Activated CD4-positive, alpha-beta T cell treated with anti-CD3 and anti-CD28 coated beads, Interleukin-2, amount 50 U/mL, for 4 hours (primary cell): ENCODE measurements at places on chromosomes 2 and 18.

GRCh38 chr2:75896779-75897366, 186.2 kb upstream of the GCFC2 start:
- DNase-seq, result no peak

GRCh38 chr2:104859291-104859765, 5.4 kb downstream of the POU3F3 start:
- no peak for DNase-seq

GRCh38 chr18:59093668-59094067, 46.0 kb upstream of the SEC11C start:
- no peak for DNase-seq

DNA sequence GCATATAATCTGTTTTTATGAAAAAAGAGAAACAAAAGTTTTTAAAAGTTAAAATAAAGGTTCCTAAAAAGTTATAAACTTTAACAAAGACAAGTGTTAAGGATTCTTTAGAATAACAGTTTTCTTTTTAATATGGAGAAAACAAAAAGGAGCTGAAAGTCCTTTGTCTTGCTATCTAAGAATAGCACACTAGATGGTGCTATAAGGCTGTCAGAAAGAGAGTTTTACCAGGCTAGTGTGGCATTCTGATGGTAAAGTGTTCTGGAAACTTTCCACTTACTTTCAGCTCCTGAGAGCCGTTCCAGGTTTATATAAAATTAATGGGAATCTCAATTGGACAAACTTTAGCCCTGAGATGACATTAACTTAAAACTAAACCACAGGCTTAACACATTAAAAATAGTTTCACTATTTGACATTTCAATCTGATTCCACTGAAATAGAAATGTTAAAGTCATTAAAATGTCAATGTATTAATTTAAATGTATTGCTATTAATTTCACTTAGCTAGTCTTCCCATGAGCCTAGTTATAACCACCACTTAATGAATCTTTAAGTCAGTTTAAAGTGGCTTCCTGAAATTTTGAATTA, 3.7 kb downstream of the FBXO48 start:
- DNase-seq, result no peak

DNA sequence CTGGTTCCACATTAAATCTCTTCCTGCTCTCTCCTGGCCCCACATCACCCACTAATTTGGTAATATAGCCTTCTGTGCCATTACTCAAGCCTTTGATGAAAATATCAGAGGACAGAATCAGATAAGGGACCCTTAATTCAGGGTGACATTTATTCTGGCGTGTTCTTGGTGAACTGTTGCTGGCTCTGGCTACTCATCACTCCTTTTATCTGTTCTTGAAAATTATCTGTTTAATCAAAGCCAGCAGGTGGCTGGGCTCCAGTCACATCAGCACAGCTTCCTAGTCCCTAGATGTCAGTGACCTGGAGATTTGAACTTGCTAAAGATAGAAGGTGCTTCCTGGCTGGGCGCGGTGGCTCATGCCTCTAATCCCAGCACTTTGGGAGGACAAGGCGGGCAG, 26.9 kb upstream of the SLC35F6 start:
- no peak for DNase-seq

GRCh38 chr2:231685349-231686191, 22.8 kb upstream of the PTMA start:
- DNase-seq, result no peak

DNA sequence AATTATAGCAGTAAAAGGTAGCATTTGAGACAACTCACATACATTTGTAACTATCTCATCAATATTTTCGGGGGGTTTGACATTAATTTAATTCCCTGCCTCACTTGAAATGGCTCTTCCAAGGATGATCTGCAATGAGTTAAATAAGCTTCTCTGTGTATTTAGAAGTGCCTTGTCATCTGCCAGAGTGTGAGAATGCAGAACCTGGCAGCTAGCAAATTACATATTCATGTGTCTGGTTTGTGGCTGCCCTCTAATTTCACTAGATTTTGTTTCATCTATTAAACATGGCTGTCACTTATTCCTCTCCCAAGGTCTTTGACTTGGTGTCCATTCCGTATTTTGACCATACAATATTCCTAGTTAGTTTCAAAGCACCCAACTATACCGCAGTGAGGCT, 158.3 kb upstream of the CAVIN2 start:
- DNase-seq, result no peak

GRCh38 chr18:43060020-43060419, 55.5 kb downstream of the RIT2 start:
- DNase-seq, result no peak

DNA sequence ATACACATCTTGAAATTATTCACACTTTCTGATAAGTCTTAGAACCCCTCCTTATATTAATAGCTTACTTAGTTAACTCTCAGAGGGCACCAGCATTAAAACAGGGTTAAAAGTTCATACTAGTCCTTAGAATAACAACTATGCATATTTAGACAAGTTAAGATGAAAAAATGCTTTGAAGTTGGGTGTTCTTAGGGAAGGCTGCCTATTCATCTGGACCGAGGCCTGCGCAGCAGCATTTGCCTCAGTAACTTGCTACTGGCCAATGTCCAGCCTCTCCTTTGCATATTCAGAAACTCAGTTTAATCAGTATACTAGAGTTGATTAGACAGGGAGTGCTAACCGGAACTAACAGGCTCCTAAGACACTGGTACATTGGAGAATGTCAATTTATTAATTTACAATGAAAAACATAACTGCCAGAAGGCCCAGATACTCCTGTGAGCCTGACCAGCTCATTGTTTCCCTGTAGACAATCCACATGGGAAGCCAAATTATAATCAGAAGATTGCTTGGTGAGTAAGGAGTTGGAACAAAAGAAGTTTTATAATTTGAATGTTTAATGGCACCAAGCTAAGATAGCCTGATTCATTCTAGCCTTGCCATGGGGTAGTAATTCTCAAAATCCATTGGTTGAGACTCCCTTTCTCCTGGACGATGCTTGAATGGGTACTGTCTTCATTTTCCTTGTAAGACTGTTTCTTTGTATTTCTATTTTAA, 48.9 kb downstream of the DYNC1I2 start:
- no peak for DNase-seq

GRCh38 chr18:33851546-33852078, 273.6 kb downstream of the ASXL3 start:
- no peak for DNase-seq

DNA sequence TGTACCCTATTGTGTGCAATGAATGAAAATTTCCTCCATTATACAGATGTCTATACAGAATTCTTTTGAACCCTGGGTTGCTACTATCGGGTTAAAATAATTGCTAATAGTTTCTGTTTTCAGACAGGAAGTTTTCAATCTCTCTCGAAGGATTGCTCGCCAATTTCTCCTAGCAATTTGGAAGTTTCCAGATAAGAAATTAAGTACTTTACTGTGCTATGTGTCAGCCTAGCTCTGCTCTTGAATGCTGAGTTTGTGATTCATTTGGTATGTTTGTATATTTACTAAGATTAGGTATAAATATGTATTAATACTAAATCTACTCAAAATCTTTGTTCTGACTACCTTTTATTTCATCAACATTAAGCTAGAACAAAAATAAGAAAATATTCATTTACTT, 74.6 kb upstream of the ARL5A start:
- DNase-seq, result no peak

DNA sequence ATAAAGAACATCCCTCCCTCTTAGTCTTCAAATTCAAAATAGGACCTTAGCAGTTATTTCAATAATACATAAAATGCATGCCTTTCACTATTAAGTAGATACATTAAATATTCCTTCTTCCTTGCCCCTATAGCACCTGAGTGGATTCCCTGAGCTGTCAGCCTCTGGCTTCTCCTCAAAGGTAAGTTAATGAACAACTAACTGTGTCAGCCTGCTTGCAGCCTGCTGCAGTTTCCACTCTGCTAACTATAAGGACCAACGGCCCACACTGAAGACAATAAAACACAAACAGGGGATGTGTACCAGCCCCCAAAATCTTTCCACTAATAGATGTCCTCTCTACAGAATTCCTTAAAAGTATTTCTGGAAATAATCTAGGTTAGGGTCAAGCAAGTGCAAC, 5.0 kb downstream of the KCTD1 start:
- DNase-seq, result no peak

GRCh38 chr18:789397-789796, 22.6 kb downstream of the YES1 start:
- no peak for DNase-seq

- no peak for DNase-seq
Observed at GRCh38 chr2:79971807-79972206, 332.7 kb downstream of the LRRTM1 start.

- no peak for DNase-seq
Observed at GRCh38 chr2:69718338-69718965, 23.5 kb upstream of the ANXA4 start.

DNA sequence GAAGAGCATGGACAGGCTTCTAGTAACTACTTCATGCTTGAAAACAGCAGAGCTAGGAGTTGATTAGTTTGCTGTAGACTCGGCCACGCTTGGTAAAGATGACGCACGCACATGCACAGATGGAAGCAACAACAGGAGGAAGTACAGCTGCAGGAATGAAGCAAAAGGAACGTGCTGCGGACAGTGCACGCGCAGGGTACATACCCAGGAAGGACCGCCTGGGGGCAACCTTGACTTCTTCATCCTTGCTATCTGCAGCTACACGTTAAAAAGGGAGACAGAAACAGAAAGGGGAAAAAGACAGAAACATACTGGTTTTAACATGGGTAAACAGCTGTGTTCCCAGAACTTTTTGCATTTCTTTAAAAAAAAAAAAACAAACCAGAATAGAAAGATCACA, 17.7 kb downstream of the SLC66A2 start:
- DNase-seq, result no peak

GRCh38 chr2:203603456-203604389, 68.6 kb upstream of the RAPH1 start:
- DNase-seq, result no peak

DNA sequence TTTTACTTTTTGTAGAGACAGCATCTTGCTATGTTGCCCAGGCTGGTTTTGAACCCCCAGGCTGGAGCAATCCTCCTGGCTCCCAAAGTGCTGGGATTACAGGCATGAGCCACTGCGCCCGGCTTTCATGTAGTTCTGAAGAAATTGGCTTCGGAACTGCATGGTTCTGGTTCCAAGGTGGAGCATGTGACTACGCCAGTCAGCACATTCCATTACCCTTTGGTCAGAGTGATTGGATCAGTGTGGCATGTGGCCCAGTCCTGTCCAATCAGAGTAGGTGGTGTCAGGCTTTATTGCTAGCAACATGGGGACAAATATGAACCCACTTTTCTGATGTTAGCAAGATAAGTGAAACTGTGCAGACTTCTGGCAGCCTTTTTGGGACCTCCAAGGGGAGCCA, 16.3 kb upstream of the ATOH8 start:
- DNase-seq, result no peak

DNA sequence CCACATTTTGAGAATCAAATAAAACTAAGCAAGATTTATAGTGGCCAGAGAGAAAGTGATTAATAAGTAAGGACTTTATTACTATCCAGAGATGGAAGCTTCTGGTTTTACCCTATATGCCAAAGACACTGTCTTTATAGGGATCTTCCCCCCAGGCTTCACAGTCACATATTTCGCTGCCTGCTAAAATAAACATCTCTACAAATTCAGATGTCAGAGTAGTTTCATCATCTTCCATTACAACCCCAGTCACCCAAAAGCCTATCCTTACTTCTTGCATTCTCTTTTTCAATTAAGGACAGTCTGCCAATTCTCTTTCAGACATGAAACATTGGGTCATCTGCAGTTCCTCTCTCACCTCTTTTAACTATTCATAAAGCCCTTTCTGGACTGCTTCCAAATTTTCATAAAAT, 28.3 kb downstream of the CREB1 start:
- no peak for DNase-seq

- no peak for DNase-seq
Observed at GRCh38 chr2:17107151-17107550, 411.1 kb downstream of the RAD51AP2 start.

DNA sequence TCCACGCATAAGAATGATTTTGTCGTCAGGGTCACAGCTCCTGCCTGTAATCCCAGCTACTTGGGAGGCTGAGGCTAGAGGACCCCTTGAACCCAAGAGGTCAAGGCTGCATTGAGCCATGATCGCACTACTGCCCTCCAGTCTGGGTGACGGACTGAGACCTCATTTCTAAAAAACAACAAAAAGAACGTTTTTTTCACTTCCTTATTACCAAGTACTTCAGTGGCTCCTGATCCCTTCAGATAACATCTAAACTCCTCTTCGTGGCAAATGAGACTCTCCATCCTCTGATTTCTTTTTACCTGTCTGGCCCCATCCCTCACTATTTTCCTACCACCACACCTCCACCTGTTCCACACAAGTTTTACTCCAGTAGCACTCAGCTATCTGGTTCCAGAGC, 105.4 kb upstream of the TLK1 start:
- no peak for DNase-seq

- DNase-seq, result no peak
Observed at GRCh38 chr2:5672749-5673144, 19.4 kb upstream of the SOX11 start.

GRCh38 chr2:208224802-208225201, 30.1 kb downstream of the IDH1 start:
- no peak for DNase-seq

- DNase-seq, result no peak
Observed at GRCh38 chr2:215498431-215498830, 62.6 kb upstream of the FN1 start.

- no peak for DNase-seq
Observed at GRCh38 chr2:218781691-218782527, at the start of gene CYP27A1. Gene CYP27A1 (plus strand): TSS chr2:218782147. CDS start chr2:218782183, 36 bp downstream.

DNA sequence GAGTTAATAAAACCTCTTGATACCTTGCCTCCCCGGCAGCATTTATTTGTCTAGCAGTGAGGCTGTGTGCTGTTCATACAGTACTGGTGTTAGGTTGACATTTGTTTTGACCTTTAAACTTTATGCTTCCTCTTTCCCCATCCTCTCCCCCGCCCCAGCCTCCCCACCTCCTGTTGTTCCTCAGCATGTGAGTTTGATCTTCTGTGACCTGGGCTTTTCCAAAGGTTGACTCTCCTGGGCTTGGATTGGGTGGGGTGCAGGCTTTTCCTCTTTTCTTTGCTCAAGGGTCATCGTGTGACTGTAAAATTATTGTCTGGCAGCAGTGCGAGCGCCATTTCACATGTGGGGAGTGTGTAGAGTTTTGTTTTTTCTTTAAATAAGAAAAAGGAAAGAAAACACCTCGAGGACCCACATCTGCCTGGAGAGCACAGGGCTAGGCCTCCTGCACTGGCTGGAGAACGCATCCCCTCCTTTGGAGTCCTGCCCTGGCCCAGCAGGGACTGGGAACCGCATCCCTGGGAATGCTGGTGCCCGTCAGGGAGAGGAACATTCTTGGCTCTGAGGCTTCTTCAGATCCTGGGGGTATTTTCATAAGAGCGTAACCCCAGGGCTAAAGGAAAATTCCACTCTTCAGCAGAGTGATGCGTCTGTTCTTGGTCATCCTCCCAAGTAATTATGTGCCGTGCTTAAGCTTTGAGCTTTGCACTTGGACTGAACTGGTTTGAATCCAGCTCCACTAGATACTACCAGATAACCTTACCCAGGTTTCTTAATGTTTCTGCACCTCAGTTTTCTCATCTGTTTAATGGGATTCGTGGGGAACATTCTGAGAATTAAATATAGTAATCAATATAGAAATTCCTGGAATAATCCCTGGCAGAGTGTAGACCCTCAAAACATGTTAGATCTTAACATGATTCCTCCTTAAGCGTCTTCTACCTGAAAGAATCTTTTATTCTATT, 91.5 kb downstream of the SETBP1 start:
- DNase-seq, result no peak
